ENCODE measurements at places on chromosomes 12 and 14.

DNA sequence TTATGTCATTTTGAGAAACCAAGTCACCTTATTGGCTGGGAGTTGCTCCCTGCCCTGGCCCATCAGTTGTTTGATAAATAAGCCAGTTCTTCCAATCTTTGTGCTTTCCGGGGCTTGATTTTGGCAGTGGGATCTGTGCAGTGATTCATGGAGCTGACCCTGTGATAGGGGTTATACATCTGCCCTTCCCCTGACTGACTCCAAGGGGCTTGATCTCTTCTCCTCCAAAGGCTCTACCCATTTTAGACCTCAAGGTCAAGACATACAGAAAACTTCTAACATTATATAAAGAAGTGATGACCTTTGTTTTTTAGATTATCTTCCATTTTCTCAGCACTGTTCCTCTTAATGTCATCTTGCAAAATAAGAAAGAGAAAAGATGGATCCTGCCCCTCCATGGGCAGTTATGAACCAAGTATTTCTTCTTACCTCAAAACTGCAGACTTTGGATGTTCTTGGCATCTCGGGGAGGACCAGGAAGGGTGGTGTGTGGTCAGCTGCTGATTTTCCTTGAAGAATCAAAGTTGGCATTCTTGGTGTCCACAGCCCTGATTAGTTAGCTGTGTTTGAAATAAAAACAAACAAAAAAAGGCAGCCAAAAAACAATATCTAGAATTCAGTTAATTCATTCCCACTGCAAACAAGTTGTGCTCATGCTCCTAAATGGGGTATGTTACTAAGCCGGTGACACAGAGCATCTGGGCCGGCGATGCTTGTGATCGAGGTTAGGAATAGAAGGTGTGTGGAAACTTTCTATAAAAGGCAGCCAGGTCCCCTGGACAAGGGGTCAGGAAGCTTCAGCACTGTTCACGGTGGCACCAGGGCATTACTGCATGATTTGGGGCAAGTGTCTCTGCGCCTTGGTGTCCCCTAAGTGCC, 120.2 kb downstream of the SAMD4A start:
- DNase-seq = no peak

DNA sequence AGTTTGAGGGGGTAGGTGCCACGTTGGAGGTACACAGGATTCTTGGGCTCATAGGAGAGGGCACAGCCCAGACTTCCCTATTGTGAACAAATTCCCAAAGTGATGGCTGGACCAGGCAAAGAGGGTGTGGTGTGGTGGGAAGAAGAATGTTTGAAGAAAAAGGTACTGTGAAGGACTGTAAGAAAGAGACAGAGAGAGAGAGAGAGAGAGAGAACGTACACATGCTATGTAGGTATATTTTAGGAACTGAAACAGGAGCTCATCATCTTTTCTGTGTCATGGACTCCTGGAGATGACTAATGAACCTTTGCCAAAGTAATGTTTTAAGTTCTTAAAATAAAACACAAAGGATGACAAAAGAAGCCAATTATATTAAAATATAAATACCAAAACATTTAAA, 24.5 kb downstream of the SLC17A8 start:
- DNase-seq = no peak

DNA sequence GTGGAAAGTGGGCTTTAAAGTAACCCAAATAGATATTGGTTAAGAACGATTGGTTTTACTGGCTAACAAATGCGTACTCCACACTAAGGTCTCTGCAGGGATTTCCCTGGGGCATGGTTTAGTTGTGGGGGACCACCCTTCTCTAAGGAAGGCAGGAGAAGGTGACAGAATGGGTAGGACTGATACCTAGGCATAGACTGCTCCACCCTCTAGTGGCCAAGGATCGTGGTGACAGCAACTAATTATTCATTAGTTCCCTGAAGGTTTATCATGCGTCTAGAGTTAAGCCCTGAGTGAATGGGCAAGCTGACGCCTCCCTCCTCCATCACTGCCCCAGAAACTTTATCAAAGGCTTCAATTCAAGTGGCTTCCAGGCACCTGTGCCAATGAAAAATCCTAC, 9.1 kb downstream of the FAM181A start:
- DNase-seq = no peak

- DNase-seq = no peak
These were observed 372.7 kb downstream of the NUAK1 start for GRCh38 chr12:105766029-105766428.

DNA sequence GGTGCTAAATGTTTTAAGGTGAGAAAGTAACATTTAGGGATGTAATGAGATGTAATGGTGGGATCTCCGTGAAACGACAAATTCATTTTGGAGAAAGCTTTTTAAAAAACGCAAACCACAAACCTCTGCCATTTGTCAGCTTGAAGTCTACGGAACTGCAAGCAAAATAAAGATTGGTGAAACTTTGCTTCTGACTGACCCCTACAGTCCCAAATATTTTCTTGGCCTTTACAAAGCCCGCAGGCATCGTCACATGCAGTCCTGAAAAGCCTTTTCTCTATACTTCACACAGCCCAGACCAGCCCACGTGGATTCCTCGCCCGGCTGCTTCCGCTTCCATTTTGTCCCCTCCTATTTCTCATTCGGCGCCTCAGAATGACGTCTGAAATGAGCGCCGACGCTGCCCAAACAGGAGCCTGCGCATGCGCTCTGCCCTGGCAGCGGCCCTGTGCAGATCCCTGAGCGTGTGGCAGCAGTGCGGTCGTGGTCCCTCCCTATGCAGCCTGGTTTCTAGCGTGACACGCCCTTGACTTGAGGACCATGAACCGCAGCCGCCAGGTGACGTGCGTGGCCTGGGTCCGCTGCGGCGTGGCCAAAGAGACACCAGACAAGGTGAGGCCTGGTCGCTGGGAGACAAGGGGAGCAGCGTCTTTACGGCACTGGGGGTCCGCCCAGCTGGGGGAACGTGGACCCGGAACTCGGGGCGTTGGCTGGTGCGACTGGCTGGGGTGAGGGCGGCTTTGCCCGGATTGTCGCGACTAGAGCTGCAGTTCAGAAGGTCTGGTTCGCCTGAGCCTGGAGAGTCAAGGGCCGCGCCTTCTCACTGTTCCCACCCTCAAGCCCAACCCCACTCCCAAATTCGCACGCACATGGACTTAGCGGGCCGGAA, at the start of gene PWP1:
PWP1 (plus strand) TSS at position 440 of the 889 bp plus-strand sequence; CDS start at position 541, 101 bp downstream.
- peak; percentile 95 for DNase-seq

GRCh38 chr12:45590646-45591045, 138.9 kb upstream of the ARID2 start:
- DNase-seq = no peak
